ENCODE measurements at places on chromosomes 12 and 14.

DNA sequence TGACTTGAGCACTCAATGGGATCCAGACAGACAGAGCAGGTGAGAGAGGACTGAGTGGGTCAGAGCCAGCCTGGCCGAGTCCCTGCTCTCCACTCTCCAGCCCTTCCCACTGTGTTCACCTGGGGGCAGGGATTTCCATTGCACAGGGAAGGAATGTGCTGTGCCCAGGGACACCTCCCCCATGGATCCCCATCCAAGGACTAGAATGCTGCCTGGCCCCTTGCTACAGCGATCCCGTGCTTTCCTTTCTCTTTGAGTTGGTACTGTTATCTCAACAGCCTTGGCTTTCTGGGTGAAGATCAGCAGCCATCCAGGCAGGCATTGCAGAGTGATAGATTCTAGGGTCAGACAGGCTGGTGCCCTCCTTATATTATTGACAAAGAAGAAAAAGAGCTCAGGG is 60.3 kb upstream of the DLK1 start:
- no peak for DNase-seq

GRCh38 chr14:98210045-98210672 is 1061.8 kb downstream of the BCL11B start:
- peak; percentile 54 for DNase-seq

- DNase-seq = no peak
Observed at GRCh38 chr12:25996677-25997076, 38.2 kb downstream of the RASSF8 start.

DNA sequence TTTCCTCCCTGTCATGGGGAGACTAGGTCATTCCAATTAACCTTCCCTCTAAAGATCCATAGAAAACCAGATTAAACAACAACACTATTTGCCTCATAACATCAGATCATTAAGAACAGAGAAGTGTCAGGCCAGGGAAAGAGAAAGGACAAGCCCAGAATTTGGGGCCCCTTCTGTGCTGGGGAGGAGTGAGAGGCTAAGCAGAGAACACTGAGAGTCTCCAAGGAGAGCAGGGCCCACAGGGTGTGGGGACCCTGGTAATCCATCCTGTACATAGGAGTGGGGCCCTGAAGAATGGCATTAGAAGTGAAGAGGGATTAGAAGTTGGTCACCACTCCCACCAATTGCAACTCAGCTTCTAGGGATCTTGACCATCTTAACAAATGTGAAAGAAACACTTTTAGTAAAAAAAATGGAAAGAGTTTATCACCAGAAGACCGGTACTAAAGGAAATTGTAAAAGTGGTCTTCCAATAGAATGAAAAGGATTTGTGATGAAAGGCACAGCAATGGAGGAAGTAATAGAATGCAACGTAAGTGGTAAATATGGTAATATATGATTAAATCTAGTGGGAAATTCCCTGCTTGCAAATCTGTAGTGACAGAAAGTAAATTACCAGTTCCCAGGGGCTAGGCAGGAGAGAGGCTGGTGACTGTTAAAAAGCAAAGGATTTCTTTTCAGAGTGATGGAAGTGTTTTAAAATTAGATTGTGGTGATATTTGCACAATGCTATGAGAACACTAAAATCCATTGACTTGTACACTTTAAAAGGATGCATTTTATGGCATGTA is 14.0 kb upstream of the TMTC1 start:
- no peak for DNase-seq

DNA sequence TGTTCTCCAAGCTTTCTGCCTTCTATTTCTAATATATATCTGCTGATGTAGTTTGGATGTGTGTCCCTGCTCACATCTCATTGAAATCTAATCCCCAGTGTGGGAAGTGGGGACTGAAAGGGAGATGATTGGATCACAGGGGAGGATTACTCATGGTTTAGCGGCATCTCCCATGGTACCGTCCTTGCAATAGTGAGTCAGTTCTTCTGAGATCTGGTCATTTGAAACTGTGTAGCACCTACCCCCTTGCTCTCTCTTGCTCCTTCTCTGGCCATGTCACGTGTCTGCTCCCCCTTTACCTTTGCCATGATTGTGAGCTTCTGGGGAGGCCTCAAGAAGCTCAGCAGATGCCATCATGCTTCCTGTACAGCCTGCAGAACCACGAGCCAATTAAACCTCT is 26.2 kb upstream of the ALX1 start:
- no peak for DNase-seq

GRCh38 chr12:108468196-108468968 is 46.7 kb upstream of the FICD start:
- DNase-seq = no peak

DNA sequence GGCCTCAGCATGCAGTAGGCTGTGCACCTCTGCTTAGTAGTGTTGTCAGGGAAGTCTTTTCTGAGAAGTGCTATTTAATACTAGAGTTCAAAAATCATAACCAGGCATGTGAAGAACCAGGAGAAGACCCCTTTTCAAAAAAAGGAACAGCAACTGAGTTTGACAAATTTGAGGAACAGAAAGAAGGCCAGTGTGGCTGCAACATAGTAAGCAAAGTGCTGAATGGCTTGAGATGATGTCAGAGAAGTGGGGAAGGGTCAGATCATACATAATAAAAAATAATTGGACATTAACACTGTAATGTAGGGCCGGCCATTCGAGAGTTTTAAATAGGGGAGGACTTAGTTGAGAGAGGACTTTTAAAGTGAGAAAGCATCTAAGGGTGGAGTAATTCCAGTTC is 11.1 kb upstream of the CNTN1 start:
- DNase-seq = no peak

- DNase-seq = peak; percentile 28
Observed at GRCh38 chr14:65637780-65638179, 225.2 kb downstream of the FUT8 start.

GRCh38 chr14:100832311-100832960 is 6.5 kb downstream of the MEG3 start:
- no peak for DNase-seq

DNA sequence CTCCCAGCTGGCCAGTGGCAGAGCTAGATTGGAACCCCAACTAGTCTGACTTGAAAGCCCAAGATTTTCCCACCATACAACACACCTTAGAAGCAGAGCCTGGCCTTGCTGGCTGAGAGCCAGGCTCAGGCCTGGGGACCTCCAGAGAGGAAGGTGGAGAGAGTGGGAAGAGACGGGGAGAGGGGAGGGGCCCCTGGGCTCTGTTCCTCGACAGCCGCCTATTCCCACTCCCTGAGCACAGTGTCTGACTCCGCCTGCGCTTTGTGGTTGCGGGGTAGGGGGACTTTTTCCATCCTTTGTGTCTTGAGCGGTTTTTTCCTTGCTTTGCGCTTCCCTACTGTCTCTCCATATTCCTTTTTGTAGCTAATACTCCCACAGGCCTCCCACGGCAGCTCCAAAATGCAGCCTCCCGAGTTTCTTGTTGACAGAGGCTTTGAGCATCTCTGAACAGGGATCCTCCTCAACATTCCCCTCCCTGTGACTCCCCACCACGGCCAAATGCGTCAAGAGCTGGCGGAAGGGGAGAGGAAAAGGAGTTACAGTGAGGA is 4.0 kb upstream of the KCNH3 start:
- DNase-seq = no peak

DNA sequence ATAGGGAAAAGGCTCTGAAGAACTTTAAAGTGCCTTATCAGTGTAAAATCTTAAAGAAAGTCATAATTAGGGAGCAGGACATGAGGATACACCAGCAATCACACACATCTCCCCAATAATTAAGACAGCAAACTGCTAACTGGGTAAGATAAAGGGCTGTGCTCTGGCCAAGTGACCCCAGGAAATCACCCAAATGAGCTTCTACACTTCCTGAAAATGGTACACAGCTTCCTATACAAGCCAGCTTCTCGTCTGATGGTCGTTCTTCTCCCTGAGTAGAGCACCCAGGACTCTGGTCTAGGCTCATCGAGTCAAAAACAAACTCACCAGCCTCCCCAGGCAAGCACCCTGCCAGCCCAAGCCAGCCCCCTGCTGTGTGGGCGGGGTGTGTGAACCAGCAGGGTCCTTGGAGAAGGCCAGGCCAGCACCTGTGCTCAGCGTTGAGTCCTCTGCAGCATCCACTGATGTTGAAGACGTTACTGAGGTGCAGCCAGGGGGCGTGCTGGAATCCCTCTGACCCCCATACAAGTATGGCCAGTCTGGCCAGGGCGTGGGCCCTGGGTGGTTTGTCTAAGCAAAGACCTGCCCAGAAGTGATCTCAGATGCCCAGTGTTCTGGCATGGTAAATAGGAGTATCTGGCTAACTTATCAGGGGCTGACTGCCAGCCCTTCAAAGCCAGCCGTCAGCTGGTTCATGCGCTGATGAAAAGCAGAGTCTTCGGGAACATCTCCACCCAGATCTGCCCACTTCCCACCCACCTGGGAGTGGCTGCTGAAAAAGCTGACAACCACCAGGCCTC is 41.4 kb downstream of the ACTN1 start:
- no peak for DNase-seq

- no peak for DNase-seq
Observed at GRCh38 chr14:99327050-99327449, 55.1 kb upstream of the BCL11B start.

DNA sequence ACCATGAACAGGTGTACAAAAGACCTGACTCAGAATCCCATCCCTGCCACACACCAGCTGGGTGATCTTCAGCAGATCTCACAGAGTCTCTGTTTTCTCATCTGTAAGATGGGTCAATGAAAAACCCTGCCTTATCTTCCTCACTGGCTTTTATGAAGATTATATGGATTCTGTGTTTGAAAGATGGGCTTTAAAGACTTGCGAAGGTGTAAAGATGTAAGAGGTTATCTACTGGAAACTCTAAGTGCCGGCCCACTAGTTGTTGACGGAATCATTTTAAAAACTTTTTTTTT is 15.3 kb upstream of the ANKRD33 start:
- DNase-seq = no peak

- DNase-seq = peak; percentile 32
Observed at GRCh38 chr12:25377469-25378177, 126.9 kb upstream of the KRAS start.

- DNase-seq = no peak
Observed at GRCh38 chr12:131494741-131495524, 216.0 kb upstream of the SFSWAP start.

DNA sequence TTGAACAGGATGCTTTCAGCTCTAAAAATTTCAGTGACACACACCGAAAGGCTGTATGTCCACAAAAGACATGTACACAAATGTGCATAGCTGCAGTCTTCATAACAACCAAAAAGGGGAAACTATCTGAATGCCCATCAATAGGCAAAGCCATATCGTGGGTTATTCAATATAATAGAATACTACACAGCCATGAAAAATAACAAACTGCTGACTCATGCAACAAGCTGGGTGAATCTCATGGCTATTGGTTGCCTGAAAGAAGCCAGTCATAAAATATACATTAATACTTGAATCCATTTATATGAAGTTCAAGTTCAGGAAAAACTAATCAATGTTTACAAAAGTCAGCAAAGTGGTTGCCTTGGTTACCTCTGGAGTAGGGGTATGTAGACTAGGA is 58.4 kb upstream of the RIN3 start:
- no peak for DNase-seq

- peak; percentile 22 for DNase-seq
Observed at GRCh38 chr14:61472011-61472672, 150.8 kb downstream of the PRKCH start.

DNA sequence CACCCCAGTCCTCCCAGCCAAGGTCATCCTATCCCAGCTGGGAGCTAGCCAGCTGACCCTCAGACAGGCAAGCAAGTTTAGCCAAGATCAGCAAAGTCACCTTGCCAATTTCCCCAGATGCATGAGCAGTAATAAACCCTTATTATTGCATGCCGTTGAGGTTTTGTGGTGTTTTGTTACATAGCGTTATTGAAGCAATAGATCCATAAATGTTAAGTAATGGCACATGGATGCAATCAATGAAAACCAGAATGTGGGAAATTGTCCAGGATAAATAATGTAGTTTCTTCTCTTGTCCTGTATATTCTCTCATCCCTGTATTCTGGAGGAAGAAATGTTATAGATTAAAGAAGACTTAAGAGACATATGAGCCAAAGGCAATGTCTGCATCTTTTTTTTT is 18.0 kb upstream of the TMEM260 start:
- DNase-seq = no peak

- no peak for DNase-seq
Observed at GRCh38 chr12:75542942-75543341, 31.5 kb upstream of the KRR1 start.

- DNase-seq = peak; percentile 62
Observed at GRCh38 chr14:99274346-99275221, 2.6 kb upstream of the BCL11B start.

GRCh38 chr14:73264080-73264884 is 27.0 kb downstream of the PAPLN start:
- DNase-seq = no peak

DNA sequence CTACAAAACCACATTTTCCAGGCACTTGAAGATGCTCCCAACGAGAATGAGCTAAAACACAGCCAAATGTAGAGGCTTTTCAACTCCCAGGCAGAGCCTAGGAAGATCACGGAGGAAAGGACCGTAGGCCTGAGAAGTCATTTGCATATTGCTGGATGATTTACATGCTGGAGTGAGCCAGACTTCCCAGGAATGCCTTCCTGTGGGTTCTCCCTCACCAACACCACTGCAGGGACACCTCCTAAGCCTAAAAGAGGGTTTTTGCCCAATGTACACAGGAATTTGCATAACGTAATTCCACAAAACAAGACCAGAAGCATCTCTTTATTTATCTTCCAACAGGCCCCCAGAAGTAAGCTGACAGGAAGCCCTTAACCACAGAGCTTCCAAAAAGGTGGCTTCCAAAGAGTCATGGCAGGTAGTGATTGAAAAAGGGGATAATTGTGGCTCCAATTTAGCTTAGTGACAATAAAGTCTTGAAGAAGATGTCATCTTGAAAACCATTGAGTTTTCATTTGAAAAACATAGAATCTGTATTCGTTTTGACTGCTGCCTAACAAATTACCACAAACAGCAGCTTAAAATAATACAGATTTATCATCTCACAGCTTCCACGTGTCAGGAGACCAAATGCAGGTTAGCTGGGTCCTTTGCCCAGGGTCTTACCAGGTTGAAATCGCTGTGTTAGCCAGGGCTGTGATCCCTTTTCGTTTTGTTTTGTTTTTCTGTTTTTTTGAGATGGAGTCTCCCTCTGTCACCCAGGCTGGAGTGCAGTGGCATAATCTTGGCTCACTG is 116.2 kb downstream of the EGLN3 start:
- DNase-seq = no peak

DNA sequence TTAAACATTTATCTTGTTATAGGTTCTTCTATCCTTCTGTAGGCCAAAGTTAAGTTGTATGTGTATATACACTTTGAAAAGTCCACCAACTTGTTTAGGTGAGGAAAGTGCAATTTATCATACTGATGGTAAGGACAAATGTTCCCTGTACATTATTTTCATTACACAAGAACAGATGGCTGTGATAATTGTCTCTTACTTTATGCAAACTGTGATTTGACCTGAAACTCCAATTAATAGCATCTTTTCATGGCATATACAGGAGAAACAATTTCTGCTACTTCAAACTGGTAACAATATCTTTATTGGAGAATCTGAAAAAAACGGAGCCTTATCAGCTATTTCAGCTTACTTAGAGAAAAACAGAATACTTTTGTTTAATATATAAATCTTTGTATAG is 5.6 kb downstream of the TRIM9 start:
- no peak for DNase-seq

DNA sequence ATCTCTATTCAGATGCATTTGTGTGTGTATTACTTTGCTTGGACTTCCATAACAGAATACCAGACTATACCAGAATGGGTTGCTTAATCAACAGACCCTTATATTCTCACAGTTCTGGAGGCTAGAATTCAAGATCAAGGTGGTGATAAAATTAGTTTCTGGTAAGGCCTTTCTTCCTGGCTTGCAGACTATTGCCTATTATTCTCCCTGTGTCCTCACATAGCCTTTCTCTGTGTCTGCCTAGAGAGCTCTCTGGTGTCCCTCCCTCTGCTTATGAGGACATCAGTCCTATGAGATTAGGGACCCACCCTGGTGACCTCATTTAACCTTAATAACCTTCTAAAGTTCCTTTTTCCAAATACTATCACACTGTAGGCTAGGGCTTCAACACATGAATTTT is 106.0 kb downstream of the FAR2 start:
- no peak for DNase-seq
